Right ventricle myocardium inferior (tissue), 1 donor: ENCODE measurements at places on chromosomes 1 and 21. TPM values are rescaled to one million over a fixed set of nuclear protein-coding genes. Genes with fewer than 3 reads are reported as not detected.

Gene MATN1
- not detected for total RNA-seq

Gene KRTAP10-4
- not detected for total RNA-seq

Gene COL9A2
- 0.24 TPM for total RNA-seq

Gene PCP4
- total RNA-seq, result 5.4 TPM

Gene OR6N1
- not detected for total RNA-seq

Gene DPH2
- 14.8 TPM for total RNA-seq

Gene HSD3B2
- not detected for total RNA-seq

Gene TMEM52
- total RNA-seq, result 1.2 TPM

Gene TDRD10
- total RNA-seq, result 2.2 TPM

Gene CFHR4
- not detected for total RNA-seq

Gene ZMYM4
- total RNA-seq, result 27.7 TPM

Gene PRAMEF15
- total RNA-seq, result not detected

Gene SH3D21
- 1.6 TPM for total RNA-seq

Gene LRRC3
- 3.3 TPM for total RNA-seq

Gene SLC44A3
- total RNA-seq, result 6.5 TPM

Gene PTPRC
- 9.7 TPM for total RNA-seq

Gene TSPAN2
- total RNA-seq, result 10.3 TPM

Gene GPR137B
- 32.0 TPM for total RNA-seq

Gene LCE2C
- not detected for total RNA-seq

Gene SYPL2
- total RNA-seq, result 33.0 TPM

Gene OVAAL
- total RNA-seq, result 2.0 TPM

Gene SLC1A7
- total RNA-seq, result not detected

Gene GSTM1
- total RNA-seq, result not detected

Gene ANGPTL7
- 0.51 TPM for total RNA-seq

Gene SPOCD1
- total RNA-seq, result not detected

Gene HNRNPCL2
- not detected for total RNA-seq

Gene ARHGEF19
- 2.8 TPM for total RNA-seq

Gene DVL1
- 119 TPM for total RNA-seq
